Mucosa of gallbladder (tissue), 1 donor: ENCODE measurements at places on chromosomes 3 and 15.

GRCh38 chr3:70067860-70068521, 68.5 kb downstream of the SAMMSON start:
- no peak for DNase-seq

DNA sequence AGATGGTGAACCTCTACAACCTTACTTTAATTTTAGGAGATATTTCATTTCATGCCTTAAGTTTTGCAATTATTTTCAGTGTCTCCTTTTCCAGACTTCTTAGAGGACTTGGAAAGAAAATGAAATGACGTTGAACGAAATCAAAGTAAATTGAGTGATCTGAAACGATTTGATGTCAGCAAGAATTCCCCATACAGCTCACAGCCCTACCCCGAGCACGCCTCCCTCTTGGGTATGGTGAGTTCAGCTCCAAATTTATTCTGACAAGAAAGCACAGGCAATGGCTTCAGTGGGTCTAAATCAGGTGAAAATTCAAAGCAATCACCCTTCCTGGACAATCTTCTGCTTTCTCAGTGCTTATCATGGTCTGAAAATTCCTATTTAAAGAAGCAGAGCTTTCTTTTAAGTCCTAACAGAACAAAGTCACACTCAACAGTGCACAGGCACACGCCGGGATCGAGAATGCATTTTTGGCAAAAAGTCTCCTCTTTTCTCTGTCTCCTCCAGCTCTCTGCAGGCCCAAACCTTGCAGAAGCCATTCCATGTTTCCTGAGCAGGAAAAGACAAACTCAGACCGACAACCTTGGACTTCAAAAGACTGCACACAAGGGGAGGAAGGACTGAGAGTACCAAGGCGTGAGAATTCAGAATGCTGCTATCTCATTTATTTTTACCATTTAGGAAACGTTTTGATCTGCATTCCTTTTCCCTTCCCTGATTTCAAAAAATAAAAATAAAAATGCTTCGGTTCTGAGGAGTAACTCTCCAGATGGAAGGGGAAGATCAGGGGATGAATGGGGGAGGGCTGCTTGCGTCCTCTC, 72.0 kb downstream of the CCNL1 start:
- no peak for DNase-seq

DNA sequence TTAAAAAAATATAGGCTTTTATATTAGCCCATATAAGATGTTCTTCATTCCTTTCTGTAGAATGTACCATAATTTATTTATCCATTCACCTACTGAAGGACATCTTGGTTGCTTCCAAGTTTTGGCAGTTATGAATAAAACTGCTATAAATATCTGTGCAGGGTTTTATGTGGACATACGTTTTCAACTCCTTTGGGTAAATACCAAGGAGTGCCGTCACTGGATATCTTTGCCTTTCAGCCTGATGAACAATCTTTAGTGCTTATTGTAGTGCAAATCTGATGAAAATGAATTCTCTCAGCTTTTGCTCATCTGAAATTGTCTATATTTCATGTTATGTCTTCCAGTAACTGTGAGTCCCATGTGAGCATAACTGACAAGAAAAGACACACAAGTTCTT, 26.6 kb upstream of the BLM start:
- DNase-seq: no peak

DNA sequence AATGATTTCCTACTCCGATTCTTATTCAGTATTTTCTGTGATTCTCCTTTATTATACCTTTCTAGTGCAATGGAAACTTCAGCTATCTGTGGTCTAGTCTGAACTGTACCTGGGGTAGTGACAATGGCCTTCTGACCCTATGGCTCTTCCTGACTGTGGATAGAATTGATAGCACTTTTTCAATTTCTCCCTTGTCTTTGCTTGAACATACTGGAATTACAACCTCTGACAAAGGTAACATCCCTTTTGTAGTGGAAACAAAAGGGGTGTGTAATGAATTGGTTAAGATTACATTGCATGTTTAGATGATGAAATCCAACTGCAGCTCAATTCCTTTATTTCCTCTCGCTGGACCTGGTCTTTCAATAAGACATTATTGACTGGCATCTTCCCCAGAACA, 21.0 kb upstream of the SOX2 start:
- no peak for DNase-seq

- no peak for DNase-seq
Observed at GRCh38 chr15:82986442-82986780, 401 bp downstream of the RAMAC start.

GRCh38 chr3:170534227-170534626, 51.6 kb downstream of the SLC7A14 start:
- DNase-seq: no peak
